Stimulated activated naive CD4-positive, alpha-beta T cell (primary cell): ENCODE measurements at places on chromosomes 2 and 18.

GRCh38 chr2:231277962-231278361 is 79.5 kb downstream of the ARMC9 start:
- no peak for DNase-seq

DNA sequence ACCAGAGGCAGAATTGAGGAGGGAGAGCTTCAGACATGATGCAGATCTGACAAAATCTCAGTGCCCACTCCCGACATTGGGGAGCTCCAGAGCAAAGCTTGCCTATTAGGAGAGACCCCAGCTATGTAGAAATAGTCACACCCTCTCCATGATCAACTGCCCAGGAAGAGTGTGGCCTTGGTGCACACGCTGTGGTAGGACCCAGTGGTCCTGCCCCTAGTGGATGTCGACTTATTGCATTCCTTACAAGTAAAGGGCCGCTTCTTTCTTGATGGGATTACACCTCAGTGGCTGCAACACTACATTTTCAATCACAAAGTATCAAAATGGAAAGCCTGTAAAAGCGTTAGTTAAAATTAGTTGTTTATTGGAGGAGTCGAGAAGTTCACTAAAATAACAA is 64.2 kb downstream of the VRK2 start:
- DNase-seq = no peak

GRCh38 chr2:73830871-73831401 is 2.2 kb downstream of the STAMBP start:
- DNase-seq = no peak

DNA sequence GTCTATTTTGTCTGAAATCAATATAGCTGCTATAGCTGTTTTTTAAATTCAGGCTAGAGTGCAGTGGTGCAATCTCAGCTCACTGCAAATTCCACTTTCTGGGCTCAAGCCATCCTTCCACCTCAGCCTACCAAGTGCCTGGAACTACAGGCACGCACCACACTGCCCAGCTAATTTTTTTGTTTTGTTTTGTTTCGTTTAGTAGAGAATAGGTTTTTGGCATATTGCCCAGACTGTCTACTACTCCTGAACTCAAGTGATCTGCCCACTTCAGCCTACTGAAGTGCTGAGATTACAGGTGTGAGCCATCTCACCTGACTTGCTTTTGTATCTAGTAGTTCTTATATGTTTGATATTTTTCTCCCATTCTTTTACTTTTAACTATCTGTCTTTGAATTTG is 259.7 kb downstream of the CDH19 start:
- DNase-seq = no peak

DNA sequence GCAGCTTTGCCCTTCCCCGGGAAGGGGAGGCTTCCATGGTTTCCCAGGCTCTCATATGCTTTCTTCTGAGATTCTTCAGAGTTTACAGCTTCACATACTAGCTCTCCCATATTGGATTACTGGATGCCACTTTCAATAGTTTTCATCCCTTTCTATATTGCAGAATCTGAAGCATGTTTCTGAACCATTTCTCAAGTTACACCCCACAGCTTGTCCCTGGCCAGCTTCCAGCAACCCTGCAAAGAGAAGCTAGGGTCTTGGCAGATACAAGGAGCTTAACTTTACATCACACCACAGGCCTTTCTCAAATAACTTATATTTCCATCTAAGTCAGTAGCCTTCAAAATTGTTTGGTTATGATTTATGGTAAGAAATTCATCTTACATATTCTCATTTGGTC is 39.6 kb downstream of the LHCGR start:
- no peak for DNase-seq

- no peak for DNase-seq
Measured at GRCh38 chr2:127423880-127424279, 5.7 kb downstream of the PROC start.

GRCh38 chr2:24403832-24404212 is 43.5 kb upstream of the ITSN2 start:
- DNase-seq = no peak

- no peak for DNase-seq
Measured at GRCh38 chr2:13584020-13584419, 867.3 kb downstream of the TRIB2 start.

- no peak for DNase-seq
Measured at GRCh38 chr2:207463433-207463832, 66.3 kb upstream of the CREB1 start.

- DNase-seq = no peak
Measured at GRCh38 chr2:65766768-65767267, 334.4 kb upstream of the SPRED2 start.

DNA sequence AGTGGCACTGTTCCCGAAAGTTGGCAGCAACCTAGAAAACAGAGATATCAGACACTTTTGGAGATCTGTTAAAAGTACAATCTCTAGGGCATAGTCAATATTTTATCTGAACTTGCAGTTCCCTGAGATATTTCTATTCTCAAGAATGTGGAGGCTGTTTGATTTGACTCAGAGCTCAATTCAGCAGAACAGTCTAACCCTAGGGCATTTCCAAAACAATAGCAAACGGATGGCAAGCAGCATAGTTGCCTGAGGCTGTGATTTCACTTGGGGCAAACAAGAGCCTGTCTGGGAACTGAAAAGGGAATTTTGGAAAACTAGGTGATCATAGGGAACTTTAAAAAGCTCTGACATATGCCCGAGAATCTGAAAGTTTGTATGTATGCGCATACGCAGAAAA is 772.8 kb upstream of the LRRTM1 start:
- DNase-seq = no peak

DNA sequence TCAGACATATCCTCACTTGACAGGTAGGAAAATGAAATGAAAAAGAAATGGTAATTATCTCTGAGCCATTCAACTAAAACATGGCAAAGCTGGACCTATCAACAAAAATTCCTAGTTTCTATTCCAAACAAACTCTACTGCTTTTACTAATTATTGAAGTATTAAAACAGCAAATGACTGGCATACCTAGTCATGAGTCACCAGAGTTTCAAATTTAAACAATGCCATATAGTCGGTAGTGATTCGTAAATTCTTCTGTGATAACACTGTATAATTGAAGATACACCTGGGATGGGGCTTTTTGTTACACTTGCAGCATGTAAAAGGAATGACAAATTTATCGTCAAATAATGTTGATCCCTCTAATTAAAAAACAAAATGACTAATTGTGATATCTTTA is 153.1 kb upstream of the THUMPD2 start:
- no peak for DNase-seq

DNA sequence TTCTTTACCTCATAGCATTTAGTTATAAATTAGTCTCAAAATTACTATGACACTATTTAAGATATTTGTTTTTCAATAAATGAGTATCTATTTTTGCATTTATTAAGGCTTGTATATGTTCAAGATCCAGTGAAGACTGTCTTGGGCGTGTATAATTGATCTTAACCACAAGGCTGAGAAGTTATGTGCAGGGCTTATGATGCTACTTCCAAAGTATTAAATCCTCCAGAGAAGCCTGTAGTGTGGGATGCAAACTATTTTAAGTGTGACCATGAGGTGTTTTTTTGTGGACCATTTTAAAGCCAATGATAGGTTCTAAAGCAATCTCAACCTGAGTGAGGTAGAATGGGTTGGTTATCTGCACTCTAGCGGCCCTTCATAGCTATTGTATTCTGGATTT is 219.9 kb downstream of the ZNF407 start:
- DNase-seq = no peak

GRCh38 chr2:152419944-152420343 is 85.0 kb downstream of the FMNL2 start:
- no peak for DNase-seq

DNA sequence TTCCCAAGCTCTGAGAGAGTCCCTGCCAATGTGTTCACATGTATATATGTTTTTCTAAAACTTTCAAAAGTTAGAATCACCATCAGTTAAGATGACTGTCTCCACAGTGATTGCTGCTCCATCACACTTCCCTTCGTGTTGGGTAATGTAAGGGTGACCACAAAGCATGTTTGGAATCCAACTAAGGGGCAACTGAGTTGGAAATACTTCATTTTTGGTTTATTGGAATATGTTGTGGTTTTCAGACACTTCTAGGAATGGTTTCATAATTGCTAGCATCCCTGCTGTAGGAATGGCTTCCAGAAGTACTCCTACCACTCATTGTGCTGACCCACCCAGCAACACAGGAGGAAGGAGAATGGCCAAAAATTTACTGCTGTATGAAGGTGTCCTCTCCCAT is 212.5 kb upstream of the GULP1 start:
- DNase-seq = no peak

- no peak for DNase-seq
Measured at GRCh38 chr2:182616471-182617393, 99.3 kb upstream of the DNAJC10 start.

DNA sequence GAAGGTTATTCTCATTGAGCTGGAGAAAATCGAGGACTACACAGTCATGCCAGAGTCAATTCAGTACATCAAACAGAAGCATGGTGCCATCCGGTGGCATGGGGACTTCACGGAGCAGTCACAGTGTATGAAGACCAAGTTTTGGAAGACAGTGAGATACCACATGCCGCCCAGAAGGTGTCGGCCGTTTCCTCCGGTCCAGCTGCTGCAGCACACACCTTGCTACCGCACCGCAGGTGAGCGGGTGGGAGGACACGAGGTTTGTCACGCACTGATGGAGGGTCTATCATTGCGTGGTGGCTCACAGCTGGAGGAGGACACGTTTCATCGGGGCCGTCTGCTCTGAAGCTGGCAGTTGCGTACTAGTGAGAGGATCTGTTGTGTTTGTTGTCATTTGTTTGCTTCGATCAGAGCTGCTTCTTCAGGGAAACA is 48.2 kb downstream of the IL1RL2 start:
- no peak for DNase-seq

GRCh38 chr2:45699032-45699658 is 47.7 kb downstream of the PRKCE start:
- DNase-seq = no peak

- no peak for DNase-seq
Measured at GRCh38 chr2:30437809-30438548, 9.1 kb upstream of the LCLAT1 start.

DNA sequence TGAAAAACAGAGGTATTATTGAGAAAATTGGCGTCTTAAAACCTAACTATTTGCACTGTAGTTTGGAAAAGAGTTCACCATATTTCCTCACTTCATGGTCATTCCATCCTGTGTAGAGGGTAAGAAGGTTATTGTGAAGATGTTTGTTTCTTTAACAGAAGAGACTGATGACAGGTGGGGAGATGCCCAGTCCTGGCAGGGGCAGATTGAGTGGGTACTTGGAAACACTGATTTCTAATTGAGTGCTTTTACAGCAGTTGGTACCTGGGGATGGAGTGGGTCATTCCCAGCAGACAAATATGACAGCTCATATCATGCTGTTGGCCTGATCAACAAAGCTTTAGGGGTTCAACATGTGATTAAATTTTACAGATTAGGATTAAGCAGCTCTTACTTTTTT is 67.5 kb downstream of the MYOM1 start:
- no peak for DNase-seq

GRCh38 chr2:105872142-105872728 is 127.5 kb downstream of the NCK2 start:
- DNase-seq = no peak

DNA sequence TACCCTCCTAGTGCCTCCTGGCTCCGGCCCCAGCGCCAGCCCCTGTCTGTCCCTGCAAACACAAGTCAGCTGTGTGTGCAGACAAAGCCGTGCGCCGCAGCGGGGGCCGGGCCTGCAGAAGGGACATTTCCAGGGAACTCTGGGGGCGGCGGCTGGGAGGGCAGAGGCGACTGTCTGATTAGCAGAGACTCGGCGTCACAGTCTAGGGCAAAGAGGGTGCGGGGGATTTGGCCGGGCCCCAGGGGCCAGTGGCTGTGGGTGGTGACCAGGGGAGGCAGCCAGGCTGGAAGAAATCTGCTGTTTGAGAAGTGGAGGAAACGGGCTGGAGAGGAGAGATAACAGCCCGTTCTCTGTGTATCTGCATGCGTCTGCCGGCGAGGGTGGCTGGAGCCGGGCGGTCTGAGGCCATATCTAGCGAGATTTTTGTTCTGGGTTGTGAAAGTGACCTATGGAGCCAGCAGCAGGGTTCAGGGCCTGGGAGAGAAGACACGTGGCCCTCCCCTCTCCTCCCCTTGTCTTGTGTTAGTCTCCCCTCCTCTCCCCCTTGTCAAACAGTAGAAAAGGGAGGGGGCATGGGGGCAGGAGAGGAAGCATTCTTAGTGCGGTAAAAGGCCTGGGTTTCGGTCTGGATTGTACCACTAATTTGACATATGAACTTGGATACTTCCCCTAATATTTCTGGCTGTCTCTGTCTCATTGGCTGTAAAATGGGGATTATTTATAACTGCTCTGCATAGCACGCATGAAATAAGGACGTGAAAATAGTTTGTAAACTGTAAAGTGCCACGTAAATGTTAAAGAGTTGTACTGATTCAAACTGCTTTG is 169.4 kb downstream of the SMAD7 start:
- no peak for DNase-seq

DNA sequence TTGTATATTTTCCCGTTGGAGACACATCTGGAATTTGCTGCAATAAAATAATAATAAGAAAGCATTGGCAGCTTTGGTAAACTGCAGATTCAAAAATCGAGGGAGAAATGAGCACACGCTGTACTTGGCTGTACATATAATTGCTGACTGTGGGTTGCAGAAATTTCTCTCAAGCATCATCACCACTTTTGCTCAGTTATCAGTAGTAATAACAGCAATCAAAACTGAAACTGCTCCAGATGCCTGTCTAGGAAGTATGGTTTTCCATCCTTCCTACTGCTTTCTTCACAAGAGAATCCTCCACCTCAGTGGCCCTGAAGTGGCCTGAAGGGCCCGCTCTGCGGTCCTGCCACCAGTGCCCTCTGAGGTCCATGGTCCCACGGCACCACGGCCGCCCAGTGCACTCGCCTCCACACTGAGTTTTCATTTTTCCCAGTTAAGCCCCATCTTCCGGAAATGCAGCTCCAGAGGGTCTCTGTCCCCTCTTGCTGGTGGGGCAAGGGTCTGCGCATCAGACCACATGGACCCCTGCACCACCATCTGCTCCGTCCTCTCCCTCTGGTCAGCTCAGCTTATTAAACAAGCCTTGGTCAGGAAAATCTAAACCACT is 3.9 kb downstream of the DUSP28 start:
- no peak for DNase-seq

GRCh38 chr18:8890957-8891464 is 185.7 kb downstream of the MTCL1 start:
- DNase-seq = no peak

DNA sequence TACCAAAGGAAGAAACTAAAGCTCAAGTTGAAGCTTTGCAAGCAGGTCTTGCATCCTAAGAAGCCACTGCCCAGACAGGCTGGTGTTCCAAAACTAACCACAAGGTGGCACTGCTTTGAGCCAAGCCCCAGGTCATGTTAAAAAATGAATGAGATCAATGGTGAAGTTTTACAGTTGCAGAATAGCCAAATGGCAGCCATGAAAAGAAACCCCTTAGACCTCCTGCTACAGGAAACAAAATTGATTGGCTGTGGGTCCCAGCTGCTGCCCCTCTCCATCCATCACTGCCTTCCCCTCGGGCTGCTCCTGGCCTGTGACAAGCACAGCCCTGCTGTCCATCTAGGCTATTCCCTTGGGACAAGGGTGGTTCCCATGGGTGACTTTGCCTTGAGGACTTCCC is 20.7 kb upstream of the MREG start:
- peak; percentile 71 for DNase-seq

- DNase-seq = no peak
Measured at GRCh38 chr2:205722283-205722918, 40.1 kb downstream of the NRP2 start.
